Stimulated activated CD4-positive, alpha-beta T cell treated with anti-CD3 and anti-CD28 coated beads, Interleukin-1b, Interleukin-23, amount 100 ng/mL, for 1 hour (primary cell): ENCODE measurements at places on chromosomes 11 and 22.

GRCh38 chr11:31560842-31561476, 51.4 kb downstream of the ELP4 start:
- DNase-seq: no peak

- no peak for DNase-seq
Observed at GRCh38 chr22:50721257-50721844, 16.7 kb upstream of the ACR start.

GRCh38 chr11:117993988-117994745, 8.0 kb downstream of the IL10RA start:
- no peak for DNase-seq

DNA sequence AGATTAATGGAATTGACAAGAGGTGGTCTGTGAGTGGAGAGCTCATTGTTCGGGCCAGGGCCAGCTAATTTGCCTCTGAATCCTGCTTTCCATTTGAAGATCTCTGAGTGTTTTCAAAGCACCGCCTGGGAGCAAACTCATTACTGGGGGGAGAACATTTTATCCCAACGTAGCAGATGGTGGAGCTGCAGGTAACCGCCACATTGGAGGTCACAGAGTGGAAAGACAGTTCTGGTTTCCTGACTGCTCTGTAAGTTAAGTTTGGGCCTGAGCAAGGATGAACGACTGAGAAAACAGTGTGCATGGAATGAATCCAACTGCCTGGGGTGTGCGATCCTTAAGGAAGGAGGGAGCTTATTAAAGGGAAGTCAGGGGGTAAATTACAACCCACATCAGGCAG, 30.5 kb downstream of the LMO2 start:
- no peak for DNase-seq

DNA sequence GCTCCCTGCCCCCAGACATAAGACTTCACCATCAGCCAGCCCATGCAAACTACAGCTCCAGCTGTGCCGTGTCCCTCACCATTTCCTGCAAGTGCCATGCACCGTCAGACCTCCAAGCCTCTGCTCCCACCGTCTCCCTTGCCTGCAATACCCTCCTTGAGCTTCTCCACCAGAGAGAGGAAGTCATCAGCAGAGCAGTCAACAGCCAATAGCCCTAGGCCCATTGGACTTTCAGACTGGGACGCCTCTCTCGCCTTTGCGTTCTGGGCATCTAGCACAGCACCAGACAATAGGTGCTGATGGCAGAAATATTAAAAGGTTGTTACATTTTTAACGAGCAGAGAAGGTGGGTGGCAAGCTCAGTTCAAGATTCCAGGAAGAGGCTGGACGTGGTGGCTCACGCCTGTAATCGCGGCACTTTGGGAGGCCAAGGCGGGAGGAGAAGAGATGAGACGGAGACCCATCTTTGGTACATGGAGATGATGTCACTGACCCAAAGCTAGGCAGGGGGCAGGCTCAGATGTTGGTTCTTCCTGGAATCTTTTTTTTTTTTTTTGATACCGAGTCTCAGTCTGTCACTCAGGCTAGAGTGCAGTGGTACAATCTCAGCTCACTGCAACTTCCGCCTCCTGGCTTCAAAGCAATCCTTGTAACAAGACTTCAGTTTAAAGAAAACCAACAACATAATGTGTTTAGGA, 31.9 kb downstream of the SCGB1A1 start:
- no peak for DNase-seq

DNA sequence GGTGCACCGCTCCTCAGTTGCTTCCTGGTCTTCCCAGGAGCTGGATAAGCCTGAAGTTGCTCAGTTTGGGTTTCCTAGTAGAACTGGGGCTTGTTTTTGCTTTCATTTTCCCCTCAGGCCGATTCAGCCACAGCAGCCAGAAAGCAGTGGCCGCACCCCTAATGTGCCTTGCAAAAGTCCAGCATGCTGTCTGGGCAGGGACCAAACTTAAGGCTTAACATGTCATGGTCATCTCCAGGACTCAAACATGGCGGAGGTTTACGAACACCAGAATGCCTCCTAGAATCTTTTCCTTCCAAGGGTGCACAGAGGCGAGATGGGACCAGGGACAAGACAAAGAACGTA, 2.5 kb downstream of the GNG3 start:
- no peak for DNase-seq

DNA sequence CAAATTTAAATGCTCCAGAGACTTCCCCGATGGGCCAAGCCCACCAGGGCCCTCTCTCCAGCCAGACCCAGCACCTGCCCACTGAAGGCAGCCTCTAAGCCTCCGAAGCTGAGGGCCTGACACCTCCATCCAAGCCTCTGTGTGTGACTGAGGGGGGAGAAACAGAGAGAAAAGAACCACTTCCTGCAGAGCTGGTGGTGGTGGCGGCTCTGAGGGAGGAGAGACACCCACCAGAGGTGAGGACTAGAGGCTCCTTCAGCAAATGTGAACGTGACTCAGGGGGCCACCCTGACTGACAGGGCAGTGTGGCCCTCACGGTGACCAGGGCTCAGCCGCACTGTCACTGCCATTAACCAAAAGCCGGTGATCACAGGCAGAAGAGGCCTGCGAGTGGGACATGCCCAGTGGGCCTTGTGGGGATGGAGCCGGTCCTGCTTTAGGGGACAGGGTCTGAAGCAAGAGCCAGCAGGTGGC, 31.0 kb upstream of the CD5 start:
- peak; percentile 30 for DNase-seq

- DNase-seq: no peak
Observed at GRCh38 chr11:2441171-2441570, 3.1 kb downstream of the TRPM5 start.

DNA sequence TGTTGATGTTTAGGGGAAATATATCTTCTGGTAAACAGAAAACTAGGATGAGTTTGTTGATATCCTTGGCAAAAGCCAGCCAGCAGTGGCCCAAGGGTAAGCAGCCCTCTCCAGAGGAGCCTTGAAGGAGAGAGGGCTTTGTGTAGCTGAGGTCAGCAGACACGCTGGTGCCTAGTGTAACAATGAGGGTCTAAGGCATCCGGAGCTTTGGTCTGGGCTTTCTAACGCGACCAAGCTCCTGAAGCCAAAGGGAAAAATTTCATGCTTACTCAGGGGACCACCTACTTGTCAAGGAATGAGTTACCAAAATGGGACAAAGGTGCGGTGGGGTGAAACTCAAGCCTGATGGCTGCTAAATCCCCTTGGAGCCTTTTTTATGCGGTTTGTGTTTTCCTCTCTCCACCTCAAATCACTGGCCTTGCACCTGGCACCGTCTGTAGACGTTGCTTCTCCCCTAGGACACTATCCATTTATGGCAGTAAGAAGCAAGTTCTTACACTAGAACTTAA, 134.9 kb downstream of the DBX1 start:
- DNase-seq: no peak

GRCh38 chr11:13033760-13034533, 24.8 kb downstream of the RASSF10 start:
- no peak for DNase-seq

DNA sequence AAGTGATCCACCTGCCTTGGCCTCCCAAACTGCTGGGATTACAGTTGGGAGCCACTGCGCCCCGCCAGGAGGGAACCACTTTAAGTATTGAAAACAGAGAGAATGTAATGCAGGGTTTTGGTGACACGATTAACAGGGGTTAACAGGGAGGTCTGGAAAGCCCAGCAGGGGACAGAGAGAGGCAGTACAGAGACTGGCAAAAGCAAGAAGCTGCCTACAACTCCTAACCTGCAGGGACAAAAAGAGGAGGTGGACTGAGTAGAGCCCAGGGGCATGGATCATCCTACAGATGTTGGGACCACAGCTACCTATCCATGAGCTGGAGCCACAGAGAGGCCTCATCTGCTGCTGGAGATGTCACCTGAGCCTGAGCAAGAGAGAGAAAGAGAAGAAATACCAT, 1.7 kb upstream of the SPINDOC start:
- no peak for DNase-seq

DNA sequence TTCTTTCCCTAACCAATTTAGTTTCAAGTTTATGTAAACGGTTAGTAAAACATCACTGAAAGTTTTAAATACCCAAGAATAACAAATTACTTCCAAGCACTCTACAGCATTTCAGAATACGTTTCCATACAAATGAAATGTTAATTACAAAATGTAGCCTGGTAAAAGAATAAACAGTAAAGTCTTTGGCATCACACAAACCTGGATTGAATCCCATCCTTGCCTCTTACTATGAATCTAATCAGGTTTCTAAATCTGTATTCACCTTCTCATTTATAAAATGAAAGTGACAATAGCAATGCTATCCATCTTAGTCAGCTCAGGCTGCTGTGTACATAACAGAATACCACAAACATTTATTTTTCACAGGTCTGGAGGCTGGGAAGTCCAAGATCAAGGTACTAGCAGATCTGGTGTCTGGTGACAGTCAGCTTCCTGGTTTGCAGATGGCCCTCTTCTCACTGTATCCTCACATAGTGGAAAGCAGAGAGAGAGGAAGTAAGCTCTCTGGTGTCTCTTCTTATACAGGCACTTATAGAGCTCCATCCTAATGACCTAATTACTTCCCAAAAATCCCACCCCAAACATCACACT, 19.2 kb downstream of the FAM168A start:
- DNase-seq: no peak

- no peak for DNase-seq
Observed at GRCh38 chr11:6319001-6319703, 1.1 kb downstream of the CAVIN3 start.

GRCh38 chr11:59778122-59778521, 22.9 kb downstream of the STX3 start:
- DNase-seq: no peak

DNA sequence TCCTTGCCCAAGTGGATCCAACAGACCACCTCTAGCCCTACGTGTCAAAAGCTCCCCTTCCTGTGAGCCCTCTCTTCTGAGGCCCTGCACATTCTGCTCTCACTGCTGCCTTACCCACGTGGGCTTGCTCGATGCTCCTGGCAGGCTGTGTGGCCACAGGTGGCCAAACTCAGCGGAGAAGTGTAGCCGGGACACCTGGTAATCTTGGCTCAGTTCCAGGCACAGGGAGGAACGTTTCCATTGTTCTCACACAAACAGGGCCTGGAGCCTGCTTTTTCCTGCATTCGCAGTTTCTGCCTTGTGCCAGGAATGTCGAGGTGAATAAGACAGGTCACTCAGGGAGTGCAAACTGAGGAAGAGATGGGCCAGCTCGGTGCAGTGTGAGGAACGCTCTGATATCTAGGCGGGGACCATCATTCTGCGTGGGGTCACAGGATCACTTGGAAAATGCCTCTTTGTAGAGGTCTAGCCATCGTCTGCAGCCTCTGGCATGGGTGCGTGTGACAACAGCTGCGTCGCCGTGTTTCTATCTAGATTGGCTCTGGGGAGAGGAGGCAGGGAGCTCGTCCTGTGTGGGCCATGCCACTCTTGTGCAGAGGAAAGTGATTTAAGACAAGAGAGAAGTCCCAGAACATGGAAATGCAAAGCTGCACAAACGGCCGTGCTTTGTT, 127.6 kb upstream of the PARVA start:
- no peak for DNase-seq

GRCh38 chr11:27280140-27280539, 82.9 kb downstream of the CCDC34 start:
- DNase-seq: no peak

DNA sequence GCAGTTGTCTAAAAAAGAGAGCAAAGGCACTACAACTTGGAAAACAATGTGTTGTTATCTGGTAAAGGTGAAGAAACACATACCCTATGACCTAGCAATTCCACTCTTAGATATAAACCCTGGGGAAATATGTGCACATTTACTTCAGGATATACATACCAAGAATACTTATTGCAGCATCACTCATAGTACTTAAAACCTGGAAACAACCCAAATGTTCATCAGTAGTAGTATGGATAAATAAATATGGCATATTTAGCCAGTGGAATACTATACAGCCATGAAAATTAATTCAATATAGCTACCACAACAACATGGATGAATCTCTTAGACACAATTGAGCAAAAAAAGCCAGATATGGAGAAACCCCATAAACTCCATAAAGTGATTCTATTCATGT, 26.1 kb upstream of the MICAL2 start:
- DNase-seq: no peak

GRCh38 chr11:94721565-94722292, 46.4 kb upstream of the AMOTL1 start:
- DNase-seq: no peak

GRCh38 chr11:86625544-86625943, 46.9 kb downstream of the ME3 start:
- no peak for DNase-seq

DNA sequence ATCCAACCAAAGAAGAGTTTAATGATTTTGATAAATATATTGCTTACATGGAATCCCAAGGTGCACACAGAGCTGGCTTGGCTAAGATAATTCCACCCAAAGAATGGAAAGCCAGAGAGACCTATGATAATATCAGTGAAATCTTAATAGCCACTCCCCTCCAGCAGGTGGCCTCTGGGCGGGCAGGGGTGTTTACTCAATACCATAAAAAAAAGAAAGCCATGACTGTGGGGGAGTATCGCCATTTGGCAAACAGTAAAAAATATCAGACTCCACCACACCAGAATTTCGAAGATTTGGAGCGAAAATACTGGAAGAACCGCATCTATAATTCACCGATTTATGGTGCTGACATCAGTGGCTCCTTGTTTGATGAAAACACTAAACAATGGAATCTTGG, 23.9 kb downstream of the KDM4D start:
- DNase-seq: no peak

DNA sequence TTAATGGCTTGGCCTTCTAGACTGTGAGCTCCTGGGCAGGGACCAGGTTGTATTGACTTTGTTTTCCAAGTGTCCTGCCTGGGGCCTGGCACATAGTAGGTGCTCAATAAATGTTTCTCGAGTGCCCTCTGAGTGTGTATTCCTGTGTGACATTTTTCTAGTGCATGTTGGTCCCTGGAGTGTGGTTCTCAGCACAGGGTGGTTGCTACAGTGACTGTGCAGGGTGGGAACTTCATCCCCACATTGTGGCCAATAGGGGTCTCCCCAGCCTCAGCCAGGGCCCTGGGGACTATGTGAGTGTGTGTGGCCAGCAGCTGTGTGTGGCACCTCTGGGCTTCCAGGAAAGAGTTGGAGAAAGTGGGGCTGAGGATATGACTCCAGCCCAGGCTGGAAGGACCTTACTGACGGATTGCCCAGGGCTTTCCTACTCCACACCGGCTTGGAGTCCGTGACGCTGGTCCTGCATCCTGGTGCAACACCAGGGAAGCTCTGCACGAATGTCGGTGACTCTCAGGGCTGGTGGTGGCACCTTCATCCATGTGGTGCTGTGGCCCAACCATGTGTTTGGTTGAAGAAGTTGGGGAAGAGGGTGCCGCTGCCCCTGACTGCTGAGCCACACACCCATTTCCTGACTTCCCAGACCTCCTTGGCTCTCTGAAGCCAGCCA, 9.0 kb upstream of the MARK2 start:
- no peak for DNase-seq

GRCh38 chr11:129932381-129933067, 37.1 kb upstream of the NFRKB start:
- DNase-seq: no peak

DNA sequence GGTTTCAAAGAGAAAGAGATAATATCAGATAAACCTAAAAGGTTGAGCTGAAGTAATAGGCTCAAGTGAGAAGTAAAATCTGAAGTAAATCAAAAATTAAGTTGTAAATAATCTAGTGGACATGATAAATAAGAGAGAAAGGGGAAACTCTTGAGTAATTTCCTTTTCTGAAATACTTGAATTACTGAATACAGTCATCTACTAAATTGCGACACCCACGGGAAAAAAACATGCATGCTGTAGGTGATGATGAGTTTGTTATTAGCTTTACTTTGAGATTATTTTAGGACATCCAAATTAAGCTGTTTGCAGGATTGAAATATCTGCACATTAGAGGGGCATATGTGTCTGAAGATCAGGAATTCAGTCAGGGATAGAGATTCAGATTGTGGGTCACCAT, 50.0 kb upstream of the CARD18 start:
- DNase-seq: no peak
